ENCODE measurements at places on chromosomes 5 and 9. TPM values are rescaled to one million over a fixed set of nuclear protein-coding genes. Genes with fewer than 3 reads are reported as not detected.
A peak's percentile ranks its signal among the peaks of the same experiment; 100 is the strongest.

DNA sequence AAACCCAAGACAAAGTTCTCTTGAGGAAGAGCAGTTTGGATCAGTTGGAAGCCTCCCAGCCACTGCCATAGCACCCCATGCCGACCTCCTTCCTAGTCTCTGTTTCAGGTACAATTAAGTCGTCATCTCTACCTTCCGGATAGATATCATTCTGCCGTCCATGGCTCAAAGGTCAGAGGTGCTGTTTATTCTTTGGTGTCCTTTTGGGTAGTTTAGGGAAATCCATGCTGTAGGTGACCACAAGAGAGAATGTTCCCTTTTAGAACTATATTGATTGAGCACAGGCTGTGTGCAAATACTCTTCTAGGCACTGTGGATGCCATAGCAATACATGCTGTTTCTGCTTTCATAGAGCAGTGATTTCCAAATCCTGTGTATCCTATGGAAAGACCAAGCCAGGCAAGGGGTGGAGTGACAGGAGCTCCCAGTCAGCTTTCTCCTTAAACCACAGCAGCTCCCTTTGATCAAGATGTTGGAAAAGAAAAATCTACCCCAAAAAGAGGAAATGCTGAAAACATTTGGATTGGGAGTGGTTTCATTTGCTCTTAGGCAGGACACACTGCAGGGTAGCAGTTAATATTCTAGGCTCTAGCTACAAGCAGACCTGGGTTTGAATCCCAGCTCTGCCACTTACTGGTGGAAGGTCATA, 127.9 kb downstream of the PALM2AKAP2 start:
- no peak overlapping the region for H3K4me3 ChIP-seq
- no peak for DNase-seq
- no peaks in the 10 kb centered on the region for H3K36me3 ChIP-seq
- no peaks in the 10 kb centered on the region for H3K27me3 ChIP-seq
- H3K27ac ChIP-seq: no peak overlapping the region

DNA sequence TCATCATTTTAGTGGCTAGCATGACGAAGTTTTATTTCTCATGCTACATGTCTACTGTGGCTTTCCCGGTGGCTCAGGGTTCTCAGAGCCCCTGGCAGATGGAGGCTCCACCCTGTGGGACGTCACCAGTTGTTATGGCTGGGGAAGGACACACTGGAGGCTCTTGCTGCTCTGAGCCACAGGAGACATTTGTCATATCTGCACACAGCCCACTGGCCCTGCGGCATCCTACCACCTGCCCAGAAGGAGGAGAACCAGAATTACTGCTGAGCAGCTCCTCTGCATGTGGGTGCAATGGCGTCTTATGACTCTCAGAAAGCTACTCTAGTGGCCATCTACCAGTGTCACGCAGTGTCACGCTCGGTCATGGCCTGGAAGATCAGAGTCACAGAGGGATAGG, 6.6 kb downstream of the OR13J1 start:
- H3K27ac ChIP-seq: no peak overlapping the region
- H3K4me1 ChIP-seq: no peaks in the 10 kb centered on the region
- H3K36me3 ChIP-seq: no peaks in the 10 kb centered on the region
- no peak for DNase-seq
- peaks cover 23% of the 10 kb centered on the region for H3K27me3 ChIP-seq

DNA sequence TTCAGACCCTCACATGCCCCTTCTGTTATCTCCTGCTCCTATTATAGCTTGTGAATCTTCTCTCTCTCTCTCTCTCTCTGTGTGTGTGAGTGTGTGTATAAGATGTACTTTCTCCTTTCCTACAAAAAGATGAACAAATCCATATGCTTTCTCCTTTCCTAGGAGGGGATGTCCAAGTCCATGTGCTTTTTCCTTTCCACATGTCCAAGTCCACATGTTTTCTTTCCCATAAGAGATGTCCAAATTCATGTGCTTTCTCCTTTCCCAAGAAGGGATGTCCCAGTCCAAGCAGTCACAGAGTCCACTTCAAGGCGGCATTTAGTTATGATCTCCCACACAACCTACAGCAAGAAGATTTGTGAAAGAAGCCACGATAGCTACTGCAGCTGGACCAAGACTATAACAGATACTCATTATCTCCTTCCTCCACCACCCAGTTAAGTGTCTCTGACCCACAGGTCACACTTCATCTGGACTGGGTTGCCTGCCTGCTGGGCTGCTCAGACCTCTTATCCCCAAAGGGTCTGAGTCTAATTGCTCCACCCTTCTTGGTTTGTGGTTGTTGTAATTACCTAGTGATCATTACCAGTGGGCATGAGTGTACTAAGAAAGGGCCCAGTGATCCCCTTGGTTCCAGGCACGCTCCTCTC, 18.4 kb upstream of the FOXI1 start:
- H3K4me3 ChIP-seq: no peak overlapping the region
- peaks cover 16% of the 10 kb centered on the region for H3K36me3 ChIP-seq
- DNase-seq: no peak
- H3K27ac ChIP-seq: no peak overlapping the region

DNA sequence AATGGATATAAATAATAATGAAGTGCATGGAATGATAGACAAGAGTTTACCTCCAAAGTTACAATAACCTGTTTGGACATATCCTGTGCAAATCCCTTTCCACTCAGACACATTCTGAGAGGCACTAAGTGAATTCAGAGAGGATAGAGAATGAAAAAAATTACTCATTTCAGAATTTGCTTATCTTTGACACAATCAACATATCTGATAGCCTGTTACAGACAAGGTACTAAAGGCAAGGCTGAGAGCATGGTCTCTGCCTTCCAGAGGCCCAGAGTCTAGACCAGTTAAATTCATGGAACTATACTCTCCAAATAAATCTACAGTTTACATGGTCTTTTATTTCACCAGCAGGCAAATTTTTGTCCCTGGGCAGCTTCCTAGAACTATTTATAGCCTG, 371.8 kb upstream of the PTGER4 start:
- peak overlapping the region; percentile 61 for H3K4me3 ChIP-seq
- H3K27ac ChIP-seq: peak overlapping the region; percentile 60
- no peaks in the 10 kb centered on the region for H3K27me3 ChIP-seq
- DNase-seq: no peak
- peaks cover 32% of the 10 kb centered on the region for H3K4me1 ChIP-seq

DNA sequence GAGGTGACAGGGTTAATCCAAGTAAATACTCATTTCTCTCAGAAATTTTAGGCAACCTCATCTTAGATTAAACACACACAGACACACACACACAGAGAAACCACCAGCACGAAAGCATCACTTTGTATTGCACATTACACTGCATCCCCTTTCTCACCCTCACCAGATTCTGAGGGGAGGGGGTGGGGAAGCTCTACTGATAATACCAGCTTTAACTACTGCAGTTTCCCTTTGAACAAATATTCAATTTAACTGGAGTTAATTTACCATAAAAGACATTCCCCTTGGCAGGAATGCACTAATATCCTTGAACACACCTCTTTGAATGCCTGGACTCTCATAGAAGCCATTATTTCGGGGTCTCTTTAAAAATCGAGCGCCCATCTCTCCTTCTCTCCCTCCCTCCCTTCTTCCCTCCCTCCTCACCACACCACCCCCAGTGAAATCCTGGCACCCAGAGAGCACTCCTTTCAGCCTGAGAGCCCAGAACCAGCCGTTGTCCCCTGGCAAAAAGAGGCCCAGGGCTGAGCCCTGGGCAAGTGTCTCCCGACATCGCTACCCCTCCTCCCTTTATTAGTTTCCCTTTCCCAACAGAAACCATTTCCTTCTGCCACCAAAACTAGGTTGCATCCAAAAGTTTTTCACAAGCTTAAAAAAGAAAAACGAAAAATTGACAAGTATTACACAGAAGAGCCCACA, 2.8 kb upstream of the NFIB start:
- no peak overlapping the region for H3K27ac ChIP-seq
- no peak for DNase-seq
- peaks cover 8% of the 10 kb centered on the region for H3K36me3 ChIP-seq

GRCh38 chr5:40600383-40600782, 79.3 kb upstream of the PTGER4 start:
- H3K4me3 ChIP-seq: no peak overlapping the region
- peaks cover 10% of the 10 kb centered on the region for H3K27me3 ChIP-seq
- no peaks in the 10 kb centered on the region for H3K36me3 ChIP-seq
- peaks cover 22% of the 10 kb centered on the region for H3K4me1 ChIP-seq
- no peak overlapping the region for H3K27ac ChIP-seq
- DNase-seq: no peak

- peak overlapping the region; percentile 75 for H3K27ac ChIP-seq
- DNase-seq: peak; percentile 59
- H3K4me1 ChIP-seq: peaks cover 22% of the 10 kb centered on the region
- peak overlapping the region; percentile 92 for H3K4me3 ChIP-seq
Observed at GRCh38 chr5:80408484-80409366, 861 bp downstream of the ZFYVE16 start.

DNA sequence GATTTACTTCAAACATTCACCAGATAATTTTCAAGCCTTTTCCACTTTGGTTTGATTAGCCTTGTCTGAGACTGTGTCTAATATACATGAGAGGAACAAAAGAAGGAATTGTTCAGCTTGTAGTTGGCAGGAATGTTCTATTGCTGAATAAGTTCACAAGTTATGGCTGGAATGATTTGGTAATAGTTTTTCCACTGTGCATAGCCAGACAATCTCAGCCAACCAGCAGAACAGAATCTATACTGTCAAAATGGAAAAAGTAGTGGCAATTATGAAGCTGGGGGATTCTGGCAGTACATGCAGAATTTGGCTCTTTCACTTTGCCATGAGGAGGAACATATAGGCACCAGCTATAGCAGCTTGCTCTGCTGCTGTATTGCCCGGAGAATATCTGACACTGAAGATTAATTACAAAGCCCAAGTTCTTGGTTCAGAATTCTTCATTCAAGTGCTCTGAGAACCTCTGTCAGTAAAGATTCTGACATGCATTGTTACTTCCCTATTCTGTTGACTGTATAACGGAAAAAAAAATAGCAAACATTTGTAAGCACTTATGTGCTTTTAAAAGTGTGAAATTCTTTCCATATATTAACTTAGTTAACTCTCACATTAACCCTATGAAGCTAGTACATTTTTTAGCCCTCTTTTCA, 150.6 kb downstream of the PRR16 start:
- H3K36me3 ChIP-seq: no peaks in the 10 kb centered on the region
- H3K4me1 ChIP-seq: no peaks in the 10 kb centered on the region
- no peak overlapping the region for H3K4me3 ChIP-seq
- H3K27me3 ChIP-seq: no peaks in the 10 kb centered on the region
- DNase-seq: no peak

DNA sequence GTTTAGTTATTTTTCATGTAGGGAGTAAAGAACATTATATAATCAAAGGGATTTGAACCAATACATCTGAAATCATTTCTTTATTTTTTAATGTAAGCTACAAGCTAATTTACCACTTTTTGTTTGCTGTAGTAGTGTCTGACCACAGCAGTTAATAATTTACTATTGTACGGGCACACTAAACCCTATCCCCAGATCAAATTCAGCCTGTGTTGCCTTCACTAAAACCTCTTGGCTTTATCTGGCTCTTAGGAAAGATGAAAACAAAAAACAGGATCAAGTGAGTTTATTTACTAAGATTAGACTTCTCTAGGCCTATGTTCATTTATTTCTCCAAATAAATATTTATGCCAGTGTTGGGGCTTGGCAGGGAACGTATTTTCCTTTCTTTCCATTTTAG, 384.1 kb downstream of the EBF1 start:
- no peak overlapping the region for H3K27ac ChIP-seq
- no peaks in the 10 kb centered on the region for H3K36me3 ChIP-seq
- H3K27me3 ChIP-seq: peaks cover 6% of the 10 kb centered on the region

DNA sequence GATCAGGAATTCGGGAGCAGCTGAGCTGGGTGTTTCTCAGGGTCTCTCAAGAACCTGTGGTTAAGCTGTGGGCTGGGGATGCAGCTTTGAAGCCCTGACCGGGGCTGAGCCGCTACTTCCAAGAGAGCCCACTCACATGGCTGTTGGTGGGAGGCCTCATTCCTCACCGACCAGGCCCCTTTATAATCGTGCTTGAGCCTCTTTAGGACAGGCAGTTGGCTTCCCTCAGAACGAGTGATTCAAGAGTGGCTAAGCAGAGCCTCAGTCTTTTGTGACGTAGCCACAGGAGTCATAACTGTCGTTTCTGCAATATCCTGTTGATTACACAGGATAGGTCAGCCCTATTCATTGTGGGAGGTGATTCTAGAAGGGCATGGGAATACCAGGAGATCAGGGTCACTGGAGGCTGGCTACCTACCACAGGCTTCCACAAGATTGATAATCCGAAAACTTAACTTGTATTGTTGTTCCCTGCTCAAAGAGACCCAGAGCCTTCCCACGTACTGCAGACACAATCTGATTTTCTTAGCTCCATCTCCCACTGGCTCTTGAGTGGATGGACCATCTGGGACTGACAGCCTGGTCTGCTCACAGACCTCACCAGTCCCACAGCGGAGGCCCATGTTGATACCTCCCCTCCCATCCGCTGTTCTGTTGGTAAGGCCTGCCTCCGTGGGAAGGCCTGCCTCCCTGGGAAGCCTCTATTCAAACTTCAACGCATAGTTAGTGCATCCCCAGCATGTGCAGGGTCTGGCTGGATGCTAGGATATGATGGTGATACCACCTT, 3.0 kb upstream of the ERGIC1 start:
- H3K36me3 ChIP-seq: peaks cover 5% of the 10 kb centered on the region
- no peak overlapping the region for H3K4me3 ChIP-seq
- peaks cover 27% of the 10 kb centered on the region for H3K4me1 ChIP-seq
- no peak for DNase-seq
- no peaks in the 10 kb centered on the region for H3K27me3 ChIP-seq

DNA sequence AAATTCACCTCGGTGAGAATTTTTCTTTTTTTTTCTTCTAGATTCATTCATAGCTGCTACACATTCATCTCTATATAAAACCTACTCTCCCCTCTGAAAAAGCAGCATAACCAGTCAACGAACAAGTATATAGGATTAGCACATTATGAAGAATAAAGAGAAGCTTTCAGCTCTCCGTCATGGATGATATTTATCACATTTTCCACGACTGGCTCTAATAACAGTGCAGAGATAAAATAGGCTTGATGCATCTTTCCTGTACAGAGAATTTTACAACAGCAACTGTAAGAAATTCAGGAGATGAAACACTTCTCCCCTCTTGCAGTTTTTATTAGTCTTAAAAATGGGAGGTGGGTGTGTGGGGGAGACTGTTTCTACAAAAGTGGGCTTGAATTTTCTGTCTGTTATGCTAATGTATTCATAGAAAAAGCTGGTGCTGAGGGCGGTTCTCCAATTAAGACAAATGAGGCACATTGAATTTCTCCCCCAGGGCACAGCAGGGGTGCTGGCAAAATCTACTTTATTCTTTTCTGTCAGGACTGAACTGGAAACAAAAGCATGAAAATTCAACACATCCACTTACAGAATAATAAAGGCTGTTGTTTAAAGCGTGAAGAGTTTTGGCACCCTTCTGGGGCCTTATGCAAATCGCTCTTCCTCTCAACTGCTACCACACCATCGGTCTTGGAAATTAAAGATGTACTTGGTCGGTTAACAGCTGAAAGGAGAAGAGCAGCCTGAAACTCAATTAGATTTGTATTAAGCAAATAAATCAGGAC, 233.9 kb upstream of the ZNF608 start:
- H3K4me3 ChIP-seq: no peak overlapping the region
- no peaks in the 10 kb centered on the region for H3K36me3 ChIP-seq

GRCh38 chr9:34514816-34515215, 8.0 kb downstream of the ENHO start:
- no peak for DNase-seq
- no peaks in the 10 kb centered on the region for H3K36me3 ChIP-seq
- no peak overlapping the region for H3K27ac ChIP-seq
- H3K27me3 ChIP-seq: no peaks in the 10 kb centered on the region
- no peaks in the 10 kb centered on the region for H3K4me1 ChIP-seq

IL9 gene
- total RNA-seq: 2.6 TPM

ROPN1L gene
- 0.26 TPM for total RNA-seq

LRRC19 gene
- not detected for total RNA-seq

FAM221B gene
- not detected for total RNA-seq

LCP2 gene
- 190 TPM for total RNA-seq

CTXN3 gene
- not detected for total RNA-seq

PTPN3 gene
- total RNA-seq: 2.7 TPM

XRCC4 gene
- 13.4 TPM for total RNA-seq

TMEM174 gene
- not detected for total RNA-seq

BNC2 gene
- total RNA-seq: 0.32 TPM

DAPK1 gene
- 28.9 TPM for total RNA-seq
